Urinary bladder (tissue), 4 donors: ENCODE measurements at places on chromosomes 2 and 18. TPM values are rescaled to one million over a fixed set of nuclear protein-coding genes. Genes with fewer than 3 reads are reported as not detected.

Gene POTEI
- not detected for polyA plus RNA-seq

Gene DNAH6
- 0.58 TPM for polyA plus RNA-seq

Gene SLC9A4
- 0.22 TPM for polyA plus RNA-seq

Gene HNRNPA3
- 160 TPM for polyA plus RNA-seq

Gene TPO
- 5.4 TPM for polyA plus RNA-seq

Gene POMC
- polyA plus RNA-seq, result 4.1 TPM

Gene RUFY4
- polyA plus RNA-seq, result 0.09 TPM

Gene PXDN
- 77.8 TPM for polyA plus RNA-seq

Gene LAMA1
- 0.54 TPM for polyA plus RNA-seq

Gene THUMPD2
- polyA plus RNA-seq, result 7.8 TPM

Gene WNT10A
- polyA plus RNA-seq, result 1.2 TPM

Gene UGT1A10
- not detected for polyA plus RNA-seq

Gene UGT1A3
- polyA plus RNA-seq, result 0.14 TPM

Gene NOL4
- 1.3 TPM for polyA plus RNA-seq

Gene COX7A2L
- 114 TPM for polyA plus RNA-seq

Gene UGT1A8
- 0.56 TPM for polyA plus RNA-seq

Gene MRPL33
- polyA plus RNA-seq, result 179 TPM

Gene SPTBN1
- 118 TPM for polyA plus RNA-seq
